ENCODE measurements at places on chromosomes 13 and 19.

- DNase-seq: no peak
Measured at GRCh38 chr13:109687559-109688448, 98.6 kb downstream of the IRS2 start.

DNA sequence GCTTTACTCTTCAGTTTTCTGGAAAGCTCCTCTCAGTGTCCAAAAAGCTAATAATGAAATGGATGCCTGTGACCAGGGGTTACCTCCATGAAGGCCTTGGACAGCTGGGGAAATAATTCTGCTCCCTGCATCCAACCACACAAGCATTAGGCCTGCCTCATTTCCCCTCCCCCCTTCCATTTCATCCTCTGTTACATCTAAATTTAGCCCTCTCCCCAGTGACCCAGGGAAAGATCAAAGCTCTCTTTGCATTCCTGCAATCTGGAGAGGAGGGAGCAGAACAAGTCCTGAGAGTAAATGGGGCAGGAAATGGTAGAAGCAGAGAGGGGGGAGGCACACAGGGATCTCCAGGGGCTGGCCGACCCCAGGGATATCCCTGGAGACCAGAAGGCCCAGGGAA lies 452.7 kb downstream of the TSHZ3 start:
- DNase-seq: no peak

DNA sequence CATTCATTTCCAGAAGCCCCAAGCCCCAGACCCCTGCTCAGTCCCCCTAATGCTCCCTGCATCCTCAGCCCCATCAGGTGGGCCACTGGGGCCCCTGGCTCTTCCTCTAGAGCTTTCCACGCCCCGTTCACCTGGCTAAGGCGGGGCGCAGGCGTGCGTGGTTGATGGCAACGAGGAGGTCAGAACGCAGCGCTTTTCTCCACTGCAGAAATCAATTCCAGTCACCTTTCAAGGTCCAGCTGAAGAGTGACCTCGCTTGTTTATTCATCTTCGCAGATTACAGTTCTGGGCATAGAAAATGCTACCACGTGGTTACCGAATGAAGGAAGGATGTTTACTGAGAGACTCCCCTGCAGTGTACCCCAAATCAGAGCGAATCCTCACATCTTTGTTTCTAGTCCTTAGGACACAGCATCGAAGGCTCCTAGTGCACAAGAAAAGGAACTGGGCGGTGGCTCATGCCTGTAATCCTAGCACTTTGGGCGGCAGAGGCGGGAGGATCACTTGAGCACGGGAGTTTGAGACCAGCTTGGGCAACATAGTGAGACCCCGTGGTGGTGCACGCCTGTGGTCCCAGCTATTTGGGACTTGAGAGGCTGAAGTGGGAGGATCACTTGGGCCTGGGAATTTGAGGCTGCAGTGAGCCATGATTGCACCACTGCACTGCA lies 828 bp upstream of the PBX4 start:
- no peak for DNase-seq

DNA sequence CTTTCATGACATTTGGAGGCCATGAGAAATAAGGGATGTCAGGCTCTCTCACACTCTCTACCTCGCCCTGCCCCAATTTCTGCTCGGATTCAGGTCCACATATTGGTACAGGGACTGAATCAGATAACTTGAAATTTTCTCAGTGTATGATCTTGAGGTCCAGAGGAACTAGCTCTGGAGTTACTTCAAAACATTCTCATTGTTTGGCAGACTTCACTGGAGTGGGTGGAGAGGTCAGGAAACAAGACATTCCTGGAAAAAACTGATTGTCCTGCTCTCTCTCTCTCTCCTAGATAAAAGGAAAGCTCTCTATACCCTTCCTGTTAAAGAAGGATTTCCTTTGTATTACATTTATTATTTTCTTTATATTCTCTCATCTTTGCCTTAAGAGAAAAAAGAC lies 428.1 kb upstream of the DACH1 start:
- no peak for DNase-seq

- DNase-seq: no peak
Measured at GRCh38 chr19:748274-748598, 2.7 kb upstream of the MISP start.

- no peak for DNase-seq
Measured at GRCh38 chr13:29957320-29957719, 106.9 kb upstream of the UBL3 start.

- peak; percentile 76 for DNase-seq
Measured at GRCh38 chr19:9323557-9323918, 441 bp upstream of the ZNF559 start.

DNA sequence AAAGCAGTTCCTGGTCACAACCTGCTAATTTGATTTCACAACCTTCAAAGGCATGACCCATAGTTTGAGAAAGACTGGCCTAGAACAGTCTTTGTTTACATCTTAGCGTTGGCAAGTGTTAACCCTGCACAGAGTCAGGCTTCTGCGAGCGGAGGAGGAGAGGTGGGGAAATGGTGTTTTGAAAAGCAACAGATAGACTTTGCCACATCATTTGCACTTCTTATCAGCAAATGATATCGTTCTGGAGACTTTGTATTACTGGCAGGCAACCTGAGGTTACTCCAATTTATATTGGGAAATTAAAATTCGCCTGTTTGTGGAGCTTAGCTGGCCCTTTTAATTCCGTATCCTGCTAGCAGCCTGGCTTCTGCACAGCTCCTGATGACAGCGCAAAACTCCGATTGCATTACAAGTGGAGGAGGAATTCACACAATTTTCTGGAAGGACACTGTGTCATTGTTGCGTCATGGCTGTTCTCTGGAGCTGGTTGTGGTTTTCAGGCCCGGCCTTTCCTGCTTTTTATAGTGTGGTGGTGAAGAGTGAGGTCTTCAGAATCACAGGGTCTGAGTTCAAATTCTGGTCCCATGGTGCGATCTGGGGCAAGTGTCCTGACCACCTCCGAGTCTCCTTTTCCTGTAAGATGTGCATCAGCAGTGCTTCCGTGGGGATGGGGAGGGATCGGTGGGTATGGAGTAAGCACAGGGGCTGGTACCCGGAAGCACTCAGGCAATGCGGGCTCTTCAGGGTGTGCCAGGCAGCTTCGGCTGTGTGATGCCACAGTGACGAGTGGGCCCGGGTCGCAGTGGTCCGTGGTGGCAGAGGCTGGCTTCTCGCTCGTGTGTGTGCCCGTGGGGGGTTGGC lies 49.1 kb upstream of the EHD2 start:
- DNase-seq: no peak

GRCh38 chr19:50065938-50066337 lies 40.1 kb downstream of the ZNF473 start:
- no peak for DNase-seq

DNA sequence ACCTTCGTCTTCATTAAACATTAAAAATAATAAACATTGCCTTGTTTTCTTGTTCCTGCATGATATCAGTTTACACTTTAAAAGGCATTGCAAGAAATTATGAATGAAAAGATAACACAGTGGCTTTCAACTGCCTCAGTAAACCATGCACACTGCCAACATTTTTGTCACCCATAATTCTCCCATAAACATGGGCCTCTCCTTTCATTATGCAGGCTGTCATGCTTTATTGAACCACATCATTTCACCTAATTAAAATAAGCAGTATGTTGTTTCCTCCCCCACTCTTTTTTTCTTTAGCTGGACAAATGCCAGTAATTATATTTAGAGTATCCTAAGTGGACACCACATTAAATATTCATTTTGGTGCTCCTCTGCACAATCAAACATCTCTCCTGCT lies 1566.5 kb upstream of the SLC10A2 start:
- DNase-seq: peak; percentile 95

DNA sequence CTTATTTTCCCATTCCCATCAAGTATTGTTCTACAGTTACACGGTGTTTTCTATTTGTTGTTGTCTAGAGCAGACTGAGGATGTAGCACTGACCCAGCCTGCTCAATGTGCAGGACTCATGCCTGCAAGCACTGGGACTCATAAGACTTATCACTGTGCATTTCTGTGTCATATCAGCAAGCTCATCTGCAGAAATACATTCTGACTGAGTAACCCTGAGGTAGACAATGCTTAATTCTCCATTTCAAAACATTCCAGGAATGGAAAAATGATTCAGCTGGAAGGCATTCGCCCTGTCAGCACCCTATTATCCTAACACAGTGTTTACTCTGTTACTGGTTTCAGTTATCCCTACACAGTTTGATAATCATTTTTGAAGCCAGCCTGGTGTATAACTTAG lies 2506.4 kb downstream of the PCDH9 start:
- DNase-seq: no peak

- DNase-seq: no peak
Measured at GRCh38 chr13:97316390-97316789, 94.3 kb downstream of the MBNL2 start.

Measured in NCI-H1105 (cell line).